Stimulated activated CD8-positive, alpha-beta memory T cell treated with anti-CD3 and anti-CD28 coated beads, Interleukin-2, amount 100 ng/mL, for 1 hour (primary cell): ENCODE measurements at places on chromosomes 1 and 21.

- no peak for DNase-seq
Measured at GRCh38 chr21:42319376-42319775, 4.2 kb upstream of the TFF3 start.

GRCh38 chr1:25948641-25949040, 42.4 kb upstream of the STMN1 start:
- DNase-seq, result no peak

DNA sequence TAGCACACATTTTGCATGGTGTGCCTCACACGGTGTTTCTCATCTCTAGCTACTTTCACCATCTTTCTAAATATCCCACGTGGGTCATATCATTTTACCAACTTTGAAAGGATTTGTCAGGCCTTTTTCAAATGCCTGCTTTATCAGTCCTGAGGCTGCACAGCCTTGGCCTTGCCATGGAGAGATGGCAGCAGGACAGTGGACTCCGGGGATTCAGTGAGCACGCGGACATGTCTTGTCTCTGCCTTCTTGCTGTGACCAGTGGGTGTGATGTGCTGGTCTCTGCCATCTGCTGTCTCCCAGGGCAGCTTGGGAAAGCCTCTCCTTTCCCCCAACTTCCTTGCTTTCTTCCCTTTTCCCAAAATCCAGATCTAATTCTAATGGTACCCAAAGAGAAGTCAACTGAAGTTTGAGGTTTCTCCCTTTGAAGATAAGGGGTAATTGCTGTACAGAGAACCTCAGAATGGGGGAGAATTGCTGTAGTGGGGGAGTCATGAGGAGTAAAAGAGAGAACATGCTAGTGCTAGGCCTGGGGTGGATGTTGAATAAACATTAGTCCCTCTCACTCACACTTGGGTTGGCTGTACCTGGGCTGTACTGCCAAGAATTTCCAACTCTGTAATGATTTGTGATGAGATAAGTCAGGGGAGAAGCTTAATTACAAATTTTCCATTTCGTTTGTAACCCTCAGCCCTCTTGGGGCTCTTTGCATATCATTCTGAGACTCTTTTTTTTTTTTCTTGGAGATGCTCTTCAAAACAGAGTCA, 99.5 kb downstream of the GALNT2 start:
- no peak for DNase-seq

- DNase-seq, result no peak
Measured at GRCh38 chr1:91605566-91605965, 104.9 kb downstream of the CDC7 start.

GRCh38 chr1:10614377-10615225, 139.9 kb downstream of the PEX14 start:
- no peak for DNase-seq

GRCh38 chr1:38577937-38578270, 281.7 kb downstream of the RRAGC start:
- DNase-seq, result no peak

DNA sequence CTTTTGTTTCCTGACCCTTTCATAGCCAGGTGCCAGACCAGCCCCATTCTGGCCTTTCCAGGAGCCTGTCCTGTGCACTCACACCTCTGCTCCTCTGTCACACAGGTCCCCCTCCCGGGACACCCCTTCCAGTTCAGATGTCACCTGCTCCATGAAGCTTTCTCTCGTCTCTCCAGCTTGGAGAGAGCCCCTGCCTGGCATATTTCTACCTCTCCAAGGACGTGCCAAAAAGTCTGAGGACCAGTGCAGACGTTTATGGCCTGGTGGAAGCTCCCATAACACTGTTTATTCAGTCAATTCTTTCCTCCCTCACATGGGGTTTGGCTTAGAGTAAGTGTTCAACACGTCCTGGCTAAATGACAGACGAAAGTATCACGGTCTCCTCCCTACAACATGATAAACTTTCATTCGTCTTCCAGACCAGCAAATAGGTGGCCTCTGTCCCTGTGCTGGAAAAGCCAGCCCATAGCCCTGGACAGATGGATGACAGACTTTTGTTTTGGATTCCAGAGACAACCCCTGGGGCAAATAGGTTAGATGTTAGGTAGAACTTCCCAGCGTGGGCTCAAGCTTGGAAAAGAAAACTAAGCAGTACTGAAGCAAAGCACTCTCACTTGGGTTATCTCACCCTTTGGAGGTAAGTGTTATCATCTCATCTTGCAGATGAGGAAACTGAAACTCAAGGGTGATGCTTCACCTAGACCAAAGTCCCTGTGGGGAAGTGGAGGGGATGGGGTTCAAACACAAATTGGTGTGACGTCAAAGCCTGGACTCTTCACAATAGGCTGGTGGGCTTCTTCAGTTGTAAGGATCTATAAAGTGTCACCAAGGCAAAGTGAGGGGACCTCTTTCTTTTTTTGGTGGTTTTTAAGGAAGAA, 52.9 kb upstream of the ECE1 start:
- DNase-seq, result no peak

DNA sequence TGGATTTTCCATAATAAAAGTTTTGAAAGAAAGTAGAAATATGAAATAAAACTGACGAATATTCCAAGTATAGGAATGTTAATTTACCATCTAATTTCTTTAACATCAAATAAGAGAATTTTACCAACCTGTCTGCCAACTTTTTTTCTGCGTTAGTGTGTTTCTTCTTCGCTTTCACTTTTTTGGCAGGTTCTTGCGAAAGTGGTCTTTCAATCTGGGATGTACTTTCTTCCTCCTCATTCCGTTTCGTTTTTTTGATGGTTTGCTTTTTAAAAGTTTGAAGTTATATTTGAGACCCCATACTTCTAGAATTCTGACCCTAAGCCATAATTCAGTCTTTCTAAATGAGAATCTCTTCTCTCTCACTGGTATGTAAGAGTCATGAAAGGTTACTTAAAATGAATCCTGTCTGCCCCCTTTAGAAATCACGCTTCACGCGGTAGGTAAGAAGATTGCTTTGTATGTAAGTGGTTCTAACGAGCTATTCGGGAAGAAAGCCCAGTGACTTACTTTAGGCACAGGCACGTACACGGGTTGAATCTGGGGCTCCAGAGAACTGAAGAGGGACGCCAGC, 580 bp downstream of the RBM34 start:
- no peak for DNase-seq

GRCh38 chr1:76093522-76094312, 19.2 kb downstream of the ST6GALNAC3 start:
- DNase-seq, result no peak

- DNase-seq, result no peak
Measured at GRCh38 chr1:39984951-39985350, 30.0 kb downstream of the MFSD2A start.

DNA sequence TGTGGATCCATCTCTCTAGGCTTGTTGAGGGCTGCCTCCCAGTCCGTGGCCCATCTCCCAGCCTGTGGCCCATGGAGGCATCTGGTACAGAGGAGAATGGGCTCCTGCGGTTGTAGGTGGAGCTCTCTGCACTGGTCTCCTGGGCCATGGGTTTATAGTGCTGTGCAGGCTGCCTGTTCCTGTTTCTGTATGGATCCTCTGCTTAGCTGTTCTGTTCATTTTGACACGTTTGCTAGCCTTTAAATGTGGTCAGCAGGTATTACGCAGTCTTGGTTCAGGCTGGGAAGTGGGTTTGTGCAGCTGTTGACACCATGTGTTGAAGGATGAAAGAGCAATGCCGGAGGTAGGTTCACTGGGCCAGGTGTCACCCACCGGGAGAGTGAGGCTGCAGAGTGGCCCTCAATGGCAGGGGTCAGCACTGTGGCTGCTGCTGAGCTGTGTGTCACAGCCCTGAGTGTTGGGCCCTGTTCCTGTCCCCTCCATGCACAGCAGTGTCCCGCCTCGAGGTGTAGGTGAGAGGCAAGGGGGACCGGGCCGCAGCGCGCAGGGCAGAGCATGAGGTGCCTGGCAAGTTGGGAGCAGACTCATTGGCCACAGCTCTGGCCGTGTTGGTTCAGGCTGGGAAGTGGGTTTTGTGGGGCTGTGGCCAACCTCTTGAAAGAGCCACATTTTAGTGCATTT, 39.0 kb downstream of the SNAP47 start:
- no peak for DNase-seq

DNA sequence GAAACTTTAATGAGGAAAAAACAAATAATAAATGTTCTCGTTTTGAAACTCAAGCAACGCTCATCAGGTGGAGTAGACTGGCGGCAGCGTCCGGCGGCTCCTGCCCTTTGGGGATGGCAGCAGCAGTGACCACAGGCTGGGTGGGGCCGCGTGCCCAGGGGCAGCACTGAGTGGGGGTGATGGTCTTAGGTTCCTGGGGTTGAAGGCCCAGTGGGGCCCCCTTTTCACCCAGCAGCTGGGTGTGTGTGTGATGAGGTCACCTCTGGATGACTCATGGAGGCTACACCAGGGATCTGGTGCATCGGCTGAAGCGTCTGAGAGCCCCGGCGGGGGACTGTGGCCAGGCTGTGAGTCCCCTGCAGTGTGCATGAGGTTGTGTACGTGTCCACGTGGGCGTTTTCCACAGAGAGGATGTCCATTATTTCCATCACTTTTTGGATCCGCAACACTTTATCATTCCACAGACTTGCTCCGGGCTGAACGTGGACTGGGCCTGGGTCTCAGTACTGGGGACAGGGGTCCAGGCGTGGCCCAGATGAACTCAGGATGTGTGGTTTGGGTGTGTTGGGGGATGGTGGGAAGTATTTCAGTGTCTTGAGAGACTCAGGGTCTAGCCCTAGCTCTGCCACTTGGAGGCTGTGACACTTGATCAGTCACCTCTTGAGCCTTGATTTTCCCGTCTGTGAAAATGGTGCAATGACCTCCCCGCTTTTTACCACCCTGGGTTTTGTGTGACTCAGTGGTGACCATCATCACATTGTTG, 25.6 kb downstream of the LDLRAP1 start:
- no peak for DNase-seq

- no peak for DNase-seq
Measured at GRCh38 chr1:51750729-51751128, 127.8 kb downstream of the NRDC start.

- no peak for DNase-seq
Measured at GRCh38 chr1:39933956-39934941, 20.7 kb upstream of the MFSD2A start.

- no peak for DNase-seq
Measured at GRCh38 chr1:183164340-183164739, 21.7 kb upstream of the LAMC2 start.

DNA sequence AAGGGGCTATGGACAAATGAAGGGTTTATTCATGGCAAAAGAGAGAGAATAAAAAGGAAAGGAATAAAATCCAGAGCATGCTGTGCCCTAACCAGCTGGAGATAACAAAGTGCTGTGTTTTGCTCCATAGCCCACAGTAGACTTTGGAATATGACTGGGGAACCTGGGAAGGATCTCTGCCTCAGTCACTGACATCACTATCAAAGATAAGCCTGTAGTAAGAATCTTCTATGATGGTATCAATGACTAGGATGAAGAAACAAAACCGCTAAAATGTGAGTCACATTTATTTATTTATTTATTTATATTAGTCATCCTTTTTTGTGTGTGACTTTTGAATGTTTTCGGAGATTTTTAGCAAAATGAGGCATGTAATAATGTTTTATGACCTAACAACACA, 56.3 kb downstream of the NVL start:
- no peak for DNase-seq

DNA sequence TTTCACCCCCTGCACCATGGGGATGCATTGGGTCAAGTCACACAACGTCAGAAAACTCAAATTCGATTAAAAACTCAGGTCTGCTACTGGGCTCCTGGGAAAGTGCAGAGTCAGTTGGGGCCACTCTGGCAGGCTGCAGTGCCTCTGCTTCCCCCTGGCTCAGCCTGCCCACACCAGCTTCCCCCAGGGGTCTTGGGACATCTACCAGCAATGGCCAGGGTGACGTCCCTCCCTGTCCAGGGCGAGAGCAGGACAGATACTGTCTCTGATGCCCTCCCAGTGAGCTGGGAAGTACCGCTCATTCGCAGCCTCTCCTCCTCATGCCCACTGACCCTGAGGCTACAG, 106.2 kb upstream of the COL6A1 start:
- DNase-seq, result no peak
